ENCODE measurements at places on chromosomes 3 and 15.

- DNase-seq, result no peak
Measured at GRCh38 chr15:77097248-77097721, 26.4 kb upstream of the TSPAN3 start.

DNA sequence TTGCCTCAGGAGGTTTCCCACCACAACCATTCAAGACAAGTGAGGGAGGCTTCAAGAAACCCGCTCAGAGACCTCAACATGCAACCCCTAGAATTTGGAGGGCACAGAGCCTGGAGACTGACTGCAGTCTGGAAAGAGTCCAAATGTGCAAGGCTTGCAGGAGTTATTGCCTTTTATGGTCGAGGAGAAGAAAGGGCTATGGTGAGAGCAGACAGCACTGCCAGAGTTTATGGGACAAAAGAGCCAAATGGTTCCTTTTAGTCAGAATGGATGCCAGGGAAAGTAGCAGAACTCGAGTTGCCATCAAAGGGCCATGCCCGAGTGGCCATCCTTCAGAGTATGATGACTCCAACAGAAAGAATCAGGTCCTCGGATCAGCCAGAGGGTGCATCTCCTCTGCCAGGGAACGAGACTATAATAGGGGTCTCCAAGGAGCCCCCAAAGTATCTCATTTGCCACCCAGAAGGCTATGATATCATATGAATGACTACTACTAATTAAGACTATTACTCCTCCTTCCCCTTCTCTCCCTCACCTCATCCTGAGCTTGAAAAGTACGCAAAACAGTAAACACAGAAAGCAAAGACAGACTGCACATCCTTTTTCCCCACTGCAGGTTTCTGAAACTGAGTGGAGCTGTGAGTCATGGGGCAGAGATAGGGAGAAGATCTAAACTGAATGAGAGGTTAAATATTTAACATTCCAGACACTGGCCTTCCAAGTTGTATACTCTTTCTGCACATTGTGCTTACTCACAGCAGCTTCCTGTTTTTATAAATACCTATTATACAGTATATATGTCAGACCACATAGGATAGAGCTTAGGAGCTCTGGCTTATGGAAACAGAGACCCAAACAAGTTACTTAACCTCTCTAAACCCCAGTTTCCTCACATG, 33.9 kb upstream of the TMCO5A start:
- no peak for DNase-seq

DNA sequence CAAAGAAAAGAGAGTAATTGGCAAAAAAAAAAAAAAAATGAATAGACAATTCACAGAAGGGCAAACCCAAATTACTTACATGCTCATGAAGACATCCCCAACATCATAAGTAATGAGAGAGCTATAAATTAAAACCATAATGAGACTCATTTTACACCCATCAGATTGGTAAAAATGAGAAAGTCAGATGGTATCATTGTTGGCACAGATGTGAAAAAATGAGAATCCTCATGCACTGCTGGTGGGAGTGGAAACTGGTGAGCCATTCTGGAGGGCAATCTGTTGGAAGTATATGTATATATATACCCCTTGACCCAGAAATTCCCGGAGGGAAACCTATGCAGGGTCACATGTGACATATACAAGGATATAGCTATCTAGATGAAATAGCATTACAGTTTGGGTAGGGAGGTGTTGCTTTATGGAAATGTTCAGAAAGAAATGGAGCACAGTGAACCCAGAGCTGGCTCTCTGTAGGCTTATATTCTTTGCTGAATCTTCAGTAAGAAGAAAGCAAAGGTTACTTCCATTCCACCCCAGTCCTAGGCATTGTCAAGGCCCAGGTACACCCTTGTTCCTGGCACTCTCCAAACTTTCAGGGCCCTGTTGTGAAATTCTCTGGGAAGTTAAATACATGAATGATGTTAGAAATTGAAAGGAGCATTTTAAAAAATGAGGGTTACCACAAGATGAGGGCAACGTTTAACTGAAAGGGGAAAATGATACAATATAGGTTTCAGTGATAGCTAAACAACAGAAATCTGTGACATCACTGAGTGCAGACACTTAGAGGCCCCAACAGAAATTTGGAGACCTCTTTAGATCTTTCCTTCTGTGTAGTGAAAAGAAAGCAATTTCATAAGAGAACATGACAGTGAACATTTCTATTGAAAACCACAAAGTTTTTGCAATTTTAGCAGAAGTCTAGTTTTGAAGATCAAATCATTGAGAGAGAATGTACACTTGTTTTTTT, 132.7 kb upstream of the TPRG1 start:
- no peak for DNase-seq

GRCh38 chr3:136631424-136631823, 120.8 kb downstream of the STAG1 start:
- no peak for DNase-seq

DNA sequence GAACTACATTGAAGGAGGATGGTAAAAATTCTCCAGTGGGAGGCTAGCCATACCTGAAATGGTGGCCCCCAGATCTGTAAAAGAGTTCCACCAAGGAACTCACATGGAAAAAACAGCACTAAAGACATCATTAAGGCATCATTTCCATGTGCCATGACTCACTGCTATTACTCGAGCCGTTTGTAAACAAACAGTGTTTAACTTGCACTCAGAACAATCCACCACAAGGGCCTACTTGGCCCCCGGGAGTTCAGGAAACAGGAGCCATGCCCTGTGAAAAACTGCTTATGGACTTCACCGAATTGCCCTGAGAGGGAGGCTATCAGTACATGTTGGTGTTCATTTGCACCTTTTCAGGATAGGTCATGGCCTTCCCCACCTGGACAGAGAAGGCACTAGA, 18.2 kb downstream of the CCR4 start:
- DNase-seq, result no peak

DNA sequence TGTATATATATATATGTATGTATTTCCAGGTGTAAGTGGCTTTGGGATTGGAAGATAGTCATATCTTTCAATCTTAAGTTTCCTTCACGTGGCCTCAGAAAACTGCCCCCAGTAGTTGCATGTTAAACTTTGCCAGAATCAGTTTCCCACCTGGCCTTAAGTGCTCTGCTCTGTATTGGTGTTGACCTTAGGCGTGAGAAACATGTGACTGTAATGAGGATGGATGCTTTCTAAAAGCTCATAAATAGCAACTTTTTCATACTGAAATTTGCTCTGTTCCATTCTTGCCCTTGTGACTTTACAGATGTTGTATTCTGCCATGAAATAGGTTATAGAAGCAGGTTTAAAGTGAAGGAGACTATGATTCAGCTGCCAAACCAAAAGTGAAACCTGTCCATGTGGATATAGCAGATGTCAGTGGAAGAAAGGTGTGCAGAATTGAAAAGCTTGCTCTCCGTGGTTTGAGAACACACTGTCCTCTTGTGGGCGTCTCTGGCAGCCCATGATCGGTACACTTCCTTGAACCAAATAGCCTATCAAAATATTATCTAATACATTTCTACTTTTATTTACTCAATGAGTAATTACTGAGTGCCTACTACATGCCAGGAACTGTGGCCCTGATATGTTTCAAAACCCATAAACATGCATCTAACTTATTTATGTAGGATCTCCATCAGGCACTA, 15.8 kb downstream of the SCG5 start:
- no peak for DNase-seq

DNA sequence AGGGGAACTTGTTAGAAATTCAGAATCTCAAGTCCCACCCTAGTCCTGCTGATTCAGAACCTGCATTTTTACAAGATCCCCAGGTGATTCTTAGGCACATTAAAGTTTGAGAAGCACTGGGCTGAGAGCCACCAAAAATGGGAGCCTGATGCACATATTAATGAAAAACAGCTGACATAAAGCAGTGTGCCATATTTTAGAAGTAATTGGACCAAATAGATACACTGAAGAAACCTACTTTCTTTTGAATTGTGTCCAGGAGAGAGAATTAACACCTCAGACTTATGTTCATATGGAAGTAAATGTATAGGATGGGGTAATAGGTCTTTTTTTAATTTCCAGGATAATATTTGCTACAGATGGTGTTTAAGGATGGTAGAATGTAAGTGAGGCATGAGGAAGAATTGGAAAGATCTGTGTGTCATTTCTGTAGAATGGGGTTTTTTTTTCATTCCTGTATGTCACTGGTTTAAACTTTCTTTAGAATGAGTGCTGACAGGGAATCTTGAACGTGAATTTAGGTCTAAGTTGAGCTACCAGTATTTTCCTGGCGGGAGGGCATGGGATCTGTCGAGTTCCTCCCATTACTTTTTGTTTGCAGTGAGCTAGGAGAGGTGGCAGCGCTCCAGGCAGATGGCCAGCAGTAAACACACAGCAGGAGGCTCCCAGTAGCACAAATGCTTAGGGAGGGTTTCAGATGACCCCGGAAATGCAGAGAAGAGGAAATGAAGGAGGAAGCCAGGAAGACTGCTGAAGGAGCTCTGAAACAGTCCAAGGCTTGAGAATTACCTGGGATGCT, 185.6 kb downstream of the PLCL2 start:
- no peak for DNase-seq

DNA sequence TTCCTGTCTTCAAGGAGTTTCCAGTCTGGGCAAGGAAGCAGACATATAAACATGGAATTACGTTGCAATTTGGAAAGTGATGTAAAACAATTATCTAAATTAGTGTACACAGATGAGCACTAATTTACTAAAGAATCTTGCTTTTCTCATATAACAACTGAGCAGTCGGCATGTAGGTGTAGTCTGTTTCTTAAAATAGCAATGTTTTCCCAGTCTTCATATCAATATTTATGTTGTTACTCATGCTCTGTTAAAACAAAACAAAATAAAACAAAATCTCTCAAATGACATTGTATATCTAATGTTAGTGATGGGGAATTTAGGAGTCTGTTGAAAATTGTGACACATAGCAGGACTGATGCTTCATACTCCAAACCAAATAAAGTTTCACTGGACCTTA, 75.6 kb downstream of the SAMMSON start:
- DNase-seq, result no peak

GRCh38 chr3:70333080-70333479, 20.6 kb upstream of the MDFIC2 start:
- no peak for DNase-seq

DNA sequence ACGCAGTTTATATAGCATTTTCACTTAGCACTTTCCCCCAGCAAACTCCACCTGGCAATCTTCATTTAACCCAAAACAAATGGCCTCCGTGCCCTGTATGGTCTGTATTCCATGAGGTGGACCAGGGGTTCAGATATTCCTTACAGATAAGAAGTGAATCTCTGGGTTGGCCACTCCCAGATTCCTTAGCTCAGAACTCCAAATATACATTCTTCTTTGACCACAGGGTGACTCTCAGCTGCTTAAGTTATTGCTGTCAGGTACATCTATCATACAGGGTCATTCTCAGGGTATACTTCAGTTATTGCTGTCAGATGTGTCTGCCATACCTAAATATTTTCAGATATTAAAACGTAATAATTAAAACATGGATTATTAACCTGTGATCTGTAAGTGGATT, 229.8 kb downstream of the TBL1XR1 start:
- DNase-seq, result no peak

- DNase-seq, result no peak
Measured at GRCh38 chr3:192577811-192578210, 149.5 kb downstream of the FGF12 start.

- no peak for DNase-seq
Measured at GRCh38 chr15:33032053-33032452, 162.5 kb downstream of the FMN1 start.

- no peak for DNase-seq
Measured at GRCh38 chr3:9399746-9400145, 2.3 kb downstream of the SETD5 start.

DNA sequence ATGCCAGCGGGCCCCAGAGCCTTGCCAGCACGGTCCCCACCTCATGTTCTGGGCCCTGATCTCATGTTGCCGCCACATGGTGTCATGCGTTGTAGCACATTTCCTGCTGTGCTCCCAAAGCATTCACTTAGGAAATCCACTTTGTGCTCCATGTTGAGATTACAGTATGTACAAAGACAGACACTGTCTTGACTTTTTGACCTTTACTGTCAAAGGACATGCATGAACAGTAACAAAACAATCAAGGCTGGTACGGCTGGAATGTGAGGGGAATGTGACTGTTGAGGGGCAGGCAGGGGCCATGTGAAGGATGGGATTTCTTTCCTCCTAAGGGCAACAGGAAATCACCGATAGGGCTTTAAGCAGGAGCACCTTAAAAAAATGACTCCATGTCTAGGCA, 53.3 kb upstream of the RPL32 start:
- no peak for DNase-seq

- DNase-seq, result peak; percentile 42
Measured at GRCh38 chr3:71444028-71444860, 139.3 kb downstream of the FOXP1 start.

GRCh38 chr3:29605845-29606244, 325.0 kb downstream of the RBMS3 start:
- DNase-seq, result no peak

- no peak for DNase-seq
Measured at GRCh38 chr3:102081572-102082289, 232.4 kb downstream of the NFKBIZ start.

- no peak for DNase-seq
Measured at GRCh38 chr15:39177561-39177960, 403.3 kb upstream of the THBS1 start.

- DNase-seq, result no peak
Measured at GRCh38 chr3:120752865-120753264, 10.3 kb downstream of the GTF2E1 start.

- no peak for DNase-seq
Measured at GRCh38 chr3:160545504-160545871, 19.9 kb downstream of the KPNA4 start.

GRCh38 chr3:149717391-149718056, 34.8 kb downstream of the COMMD2 start:
- no peak for DNase-seq

GRCh38 chr15:81152339-81152738, 18.3 kb downstream of the CFAP161 start:
- DNase-seq, result no peak

DNA sequence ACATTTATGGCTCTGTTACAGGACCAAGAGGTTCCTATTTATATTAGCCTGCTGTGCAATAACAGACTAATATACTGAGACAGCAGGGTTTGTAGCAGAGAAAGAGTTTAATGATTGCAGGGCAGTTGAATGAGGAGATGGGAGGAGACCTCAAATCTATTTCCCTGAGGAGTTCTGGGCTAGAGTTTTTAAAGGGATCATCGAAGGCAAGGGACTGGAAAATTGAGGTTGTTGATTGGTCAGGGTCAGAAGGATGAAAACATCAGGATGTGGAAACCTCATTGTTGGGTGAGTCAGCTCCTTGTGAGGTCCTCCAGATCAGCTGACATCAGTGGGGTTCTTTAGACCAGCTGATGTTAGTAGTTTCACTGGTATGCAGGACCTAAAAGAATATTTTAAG, 60.6 kb upstream of the GOLGA8B start:
- DNase-seq, result no peak

DNA sequence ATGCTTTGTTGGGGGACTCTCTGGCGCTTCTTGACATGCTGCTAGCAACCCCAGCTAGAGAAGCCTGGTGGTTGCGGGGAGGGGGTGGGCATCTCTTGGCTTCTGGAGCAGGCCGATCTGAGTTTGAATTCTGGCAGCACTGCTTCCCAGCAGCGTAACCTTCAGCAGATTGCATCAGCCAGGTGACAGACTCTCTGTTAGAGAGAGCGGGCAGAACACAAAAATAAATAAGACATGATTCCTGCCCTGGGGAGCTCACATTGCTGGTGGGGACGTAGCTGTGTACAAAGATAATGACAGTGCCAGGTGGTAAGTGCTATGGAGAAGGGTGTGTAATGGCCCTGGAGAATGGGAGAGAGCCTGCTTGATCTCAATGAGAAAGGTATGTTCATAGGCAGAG, 87.4 kb downstream of the THSD4 start:
- DNase-seq, result no peak
